CD8-positive, alpha-beta memory T cell (primary cell): ENCODE measurements at places on chromosomes 7 and 10. TPM values are rescaled to one million over a fixed set of nuclear protein-coding genes. Genes with fewer than 3 reads are reported as not detected.

The GLI3 gene
- total RNA-seq, result 0.44 TPM

The GTPBP10 gene
- 43.3 TPM for total RNA-seq

The AKR1D1 gene
- not detected for total RNA-seq

The OR6B1 gene
- total RNA-seq, result not detected

The CALML5 gene
- total RNA-seq, result not detected

The LRMDA gene
- not detected for total RNA-seq

The DYNC1I1 gene
- total RNA-seq, result not detected

The FKBP6 gene
- not detected for total RNA-seq

The KLF14 gene
- total RNA-seq, result not detected

- no peak overlapping the region for H3K4me3 ChIP-seq
- no peaks in the 10 kb centered on the region for H3K36me3 ChIP-seq
- no peak overlapping the region for H3K27ac ChIP-seq
- no peaks in the 10 kb centered on the region for H3K27me3 ChIP-seq
Measured at GRCh38 chr7:12199363-12199762, 11.7 kb upstream of the TMEM106B start.

GRCh38 chr10:72812753-72813430 lies 80.6 kb upstream of the OIT3 start:
- H3K36me3 ChIP-seq, result no peaks in the 10 kb centered on the region
- H3K4me3 ChIP-seq, result no peak overlapping the region
- no peaks in the 10 kb centered on the region for H3K27me3 ChIP-seq
- H3K27ac ChIP-seq, result no peak overlapping the region
- DNase-seq, result no peak
- no peaks in the 10 kb centered on the region for H3K4me1 ChIP-seq

- H3K36me3 ChIP-seq, result no peaks in the 10 kb centered on the region
- H3K27ac ChIP-seq, result no peak overlapping the region
- no peaks in the 10 kb centered on the region for H3K4me1 ChIP-seq
- no peaks in the 10 kb centered on the region for H3K27me3 ChIP-seq
Measured at GRCh38 chr10:78616125-78616695, 452.6 kb upstream of the ZMIZ1 start.

GRCh38 chr10:121764233-121764942 lies 163.4 kb downstream of the ATE1 start:
- H3K27me3 ChIP-seq, result no peaks in the 10 kb centered on the region
- no peak overlapping the region for H3K4me3 ChIP-seq
- H3K27ac ChIP-seq, result no peak overlapping the region

DNA sequence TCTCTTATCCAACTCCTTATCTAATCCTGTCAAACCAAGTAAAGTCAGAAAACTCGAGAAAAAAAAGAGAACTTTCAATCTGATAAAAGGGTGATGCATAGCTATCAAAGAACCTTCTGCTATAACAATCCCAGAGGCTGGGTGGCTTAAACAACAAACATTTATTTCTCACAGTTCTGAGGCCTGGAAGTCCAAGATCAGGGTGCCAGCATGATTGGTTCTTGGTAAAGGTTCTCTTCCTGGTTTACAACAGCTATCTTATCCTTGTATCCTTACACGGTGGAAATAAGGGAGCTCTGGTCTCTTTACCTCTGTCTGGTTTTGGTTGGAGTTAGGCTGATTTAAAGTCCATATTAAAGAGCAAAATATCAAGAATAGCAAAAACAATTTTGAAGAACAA lies 131.9 kb downstream of the PHTF2 start:
- H3K36me3 ChIP-seq, result no peaks in the 10 kb centered on the region
- H3K27ac ChIP-seq, result no peak overlapping the region
- peaks cover 4% of the 10 kb centered on the region for H3K4me1 ChIP-seq
- H3K4me3 ChIP-seq, result no peak overlapping the region

GRCh38 chr7:3951316-3952055 lies 650.4 kb downstream of the SDK1 start:
- H3K27me3 ChIP-seq, result no peaks in the 10 kb centered on the region
- no peaks in the 10 kb centered on the region for H3K36me3 ChIP-seq
- H3K27ac ChIP-seq, result no peak overlapping the region
- DNase-seq, result no peak
- H3K4me3 ChIP-seq, result no peak overlapping the region

- H3K36me3 ChIP-seq, result no peaks in the 10 kb centered on the region
- H3K4me1 ChIP-seq, result peaks cover 57% of the 10 kb centered on the region
- H3K4me3 ChIP-seq, result peak overlapping the region; percentile 32
- peaks cover 80% of the 10 kb centered on the region for H3K27me3 ChIP-seq
Measured at GRCh38 chr10:123136806-123137642, 1.3 kb downstream of the HMX3 start.

GRCh38 chr10:93074147-93074596 lies 479 bp downstream of the CYP26A1 start:
- no peak overlapping the region for H3K4me3 ChIP-seq
- H3K27ac ChIP-seq, result no peak overlapping the region
- no peak for DNase-seq
- H3K4me1 ChIP-seq, result peaks cover 4% of the 10 kb centered on the region

DNA sequence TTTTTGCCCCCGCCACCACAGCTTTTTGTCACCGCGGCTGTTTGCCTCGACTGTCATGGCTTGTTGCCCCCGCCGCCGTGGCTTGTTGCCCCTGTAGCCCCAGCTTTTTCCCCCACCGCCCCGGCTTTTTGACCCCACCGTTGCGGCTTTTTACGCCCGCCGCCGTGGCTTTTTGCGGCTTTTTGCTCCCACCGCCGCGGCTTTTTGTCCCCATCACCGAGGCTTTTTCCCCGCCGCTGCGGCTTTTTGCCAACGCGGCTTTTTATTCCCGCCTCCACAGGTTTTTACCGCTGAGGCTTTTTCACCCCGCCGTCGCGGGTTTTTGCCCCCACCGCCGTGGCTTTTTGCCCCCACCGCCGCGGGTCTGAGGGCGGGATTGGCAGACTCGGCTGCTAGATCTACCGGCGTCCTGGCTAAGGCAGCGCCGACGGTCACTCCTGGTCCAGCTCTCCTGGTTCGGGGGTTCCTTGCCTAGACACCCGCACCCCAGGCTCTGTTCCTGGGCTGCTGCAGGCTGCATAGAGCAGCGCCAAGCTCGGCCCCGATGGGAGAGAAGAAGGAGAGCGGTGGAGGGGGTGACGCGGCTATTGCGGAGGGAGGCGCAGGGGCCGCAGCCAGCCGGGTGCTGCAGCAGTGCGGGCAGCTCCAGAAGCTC lies 637.7 kb downstream of the ZNF716 start:
- H3K27ac ChIP-seq, result no peak overlapping the region
- H3K36me3 ChIP-seq, result no peaks in the 10 kb centered on the region
- DNase-seq, result peak; percentile 22
- H3K27me3 ChIP-seq, result no peaks in the 10 kb centered on the region
- H3K4me1 ChIP-seq, result no peaks in the 10 kb centered on the region

GRCh38 chr7:1700086-1700485 lies 30.0 kb downstream of the ELFN1 start:
- no peaks in the 10 kb centered on the region for H3K4me1 ChIP-seq
- no peaks in the 10 kb centered on the region for H3K36me3 ChIP-seq
- H3K4me3 ChIP-seq, result no peak overlapping the region
- no peak overlapping the region for H3K27ac ChIP-seq

GRCh38 chr7:20661884-20662283 lies 46.4 kb downstream of the ABCB5 start:
- H3K36me3 ChIP-seq, result no peaks in the 10 kb centered on the region
- H3K4me3 ChIP-seq, result no peak overlapping the region
- no peak overlapping the region for H3K27ac ChIP-seq
- no peak for DNase-seq
- no peaks in the 10 kb centered on the region for H3K27me3 ChIP-seq

DNA sequence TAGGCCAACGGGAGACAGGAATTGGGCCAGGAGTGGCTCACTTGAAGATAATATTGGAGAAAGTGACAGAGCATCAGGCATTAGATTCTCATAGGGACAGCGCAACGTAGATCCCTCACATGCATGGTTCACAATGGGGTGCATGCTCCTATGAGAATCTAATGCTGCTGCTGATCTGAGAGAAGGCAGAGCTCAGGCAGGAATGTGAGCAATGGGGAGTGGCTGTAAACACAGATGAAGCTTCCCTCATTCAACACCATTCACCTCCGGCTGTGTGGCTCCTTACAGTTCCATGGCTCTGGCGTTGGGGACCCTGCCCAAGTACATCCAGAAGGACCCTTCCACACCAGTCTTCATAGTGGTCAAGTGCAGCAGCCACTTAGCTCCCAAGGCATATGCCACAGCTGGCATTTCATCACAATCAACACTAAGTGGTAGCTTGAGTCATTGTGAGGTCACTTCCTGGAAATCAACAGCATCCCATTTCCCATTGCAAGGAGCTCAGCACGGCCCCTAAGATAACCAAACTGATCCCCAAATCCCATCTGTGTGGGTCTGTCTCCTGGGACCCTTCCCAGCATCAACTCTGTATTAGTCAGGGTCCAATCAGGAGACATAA lies 174.5 kb downstream of the TPST1 start:
- H3K27ac ChIP-seq, result no peak overlapping the region
- DNase-seq, result no peak
- no peaks in the 10 kb centered on the region for H3K36me3 ChIP-seq
- no peaks in the 10 kb centered on the region for H3K4me1 ChIP-seq
- H3K27me3 ChIP-seq, result no peaks in the 10 kb centered on the region

DNA sequence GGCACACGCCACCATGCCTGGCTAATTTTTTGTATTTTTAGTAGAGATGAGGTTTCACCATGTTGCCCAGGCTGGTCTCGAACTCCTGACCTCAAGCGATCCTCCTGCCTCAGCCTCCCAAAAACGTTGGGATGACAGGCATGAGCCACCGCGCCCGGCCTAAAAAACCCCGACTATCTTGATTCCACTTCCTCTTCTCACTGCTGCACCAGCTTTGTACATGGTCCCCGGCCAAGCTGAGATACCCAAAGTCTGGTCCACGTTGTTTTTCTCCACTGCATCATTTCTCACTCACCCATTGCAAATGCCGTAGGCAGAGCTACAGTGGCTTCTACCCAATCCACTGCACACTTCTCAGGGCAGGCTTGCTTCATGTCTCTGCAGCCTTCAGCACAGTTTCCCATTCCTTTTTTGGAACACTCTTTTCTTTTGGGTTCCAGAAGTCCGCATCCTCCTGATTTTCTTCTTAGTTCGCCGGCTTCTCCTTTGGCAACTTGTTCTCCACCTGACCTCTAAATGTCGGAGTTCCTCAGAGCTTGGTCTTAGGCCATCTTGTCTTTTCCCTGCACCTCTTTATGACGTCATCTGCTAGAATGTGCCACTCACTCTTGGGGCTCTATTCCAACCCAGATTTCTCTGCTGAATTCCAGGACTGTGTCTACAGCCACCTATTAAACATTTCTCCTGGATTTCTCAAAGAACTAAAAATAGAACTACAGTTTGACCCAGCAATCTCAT lies 6.0 kb upstream of the GNB2 start:
- H3K4me3 ChIP-seq, result no peak overlapping the region
- H3K36me3 ChIP-seq, result no peaks in the 10 kb centered on the region
- no peak overlapping the region for H3K27ac ChIP-seq
- DNase-seq, result no peak
- no peaks in the 10 kb centered on the region for H3K4me1 ChIP-seq

DNA sequence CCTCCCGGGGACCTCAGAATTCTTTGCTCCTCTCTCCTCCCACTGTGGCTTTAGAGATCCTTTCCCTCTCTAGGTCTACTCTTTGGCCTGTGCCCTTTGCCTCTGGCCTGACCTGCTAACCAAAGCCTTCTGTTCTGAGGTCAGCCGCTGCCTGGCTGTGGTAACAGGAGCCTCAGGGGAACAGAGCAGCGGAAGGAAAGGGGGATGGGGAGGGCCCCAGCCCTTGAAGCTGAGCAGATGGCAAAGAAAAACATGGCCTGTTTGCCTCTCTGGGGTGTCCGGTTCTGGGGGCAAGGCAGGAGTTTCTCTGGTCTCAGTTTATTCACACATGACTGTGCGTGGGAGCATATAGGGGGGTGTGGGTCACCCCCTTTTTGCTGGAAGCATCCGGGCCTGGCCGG lies 28.2 kb downstream of the COL26A1 start:
- peaks cover 24% of the 10 kb centered on the region for H3K4me1 ChIP-seq
- H3K27ac ChIP-seq, result no peak overlapping the region
- no peak for DNase-seq
- H3K36me3 ChIP-seq, result no peaks in the 10 kb centered on the region
- no peaks in the 10 kb centered on the region for H3K27me3 ChIP-seq

GRCh38 chr7:155219154-155219531 lies 78.5 kb upstream of the INSIG1 start:
- H3K4me1 ChIP-seq, result no peaks in the 10 kb centered on the region
- H3K27ac ChIP-seq, result no peak overlapping the region
- no peaks in the 10 kb centered on the region for H3K36me3 ChIP-seq
- DNase-seq, result no peak

DNA sequence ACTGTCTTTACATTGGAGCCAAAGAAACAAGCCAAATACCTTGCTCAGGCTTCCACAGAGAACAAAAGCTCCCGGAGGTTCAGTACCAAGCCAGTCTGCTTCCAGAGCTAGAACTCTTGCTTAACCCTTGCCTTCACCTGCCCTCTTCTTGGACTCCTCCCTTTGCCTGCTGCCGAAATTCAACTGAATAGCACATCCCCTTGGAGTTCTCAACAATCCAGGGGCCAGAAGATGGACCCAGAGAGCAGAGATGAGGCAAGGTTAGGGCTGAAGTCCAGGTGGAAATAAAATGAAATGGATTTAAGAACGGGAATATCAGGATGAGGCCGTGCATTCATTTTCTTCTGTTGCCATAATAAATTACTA lies 876 bp upstream of the PIK3AP1 start:
- H3K27ac ChIP-seq, result no peak overlapping the region
- DNase-seq, result no peak
- peaks cover 9% of the 10 kb centered on the region for H3K4me1 ChIP-seq
- no peaks in the 10 kb centered on the region for H3K36me3 ChIP-seq
- no peaks in the 10 kb centered on the region for H3K27me3 ChIP-seq
